Renal cortex interstitium (tissue), 15 donors: ENCODE measurements at places on chromosomes 2 and 18. TPM values are rescaled to one million over a fixed set of nuclear protein-coding genes. Genes with fewer than 3 reads are reported as not detected.
A peak's percentile ranks its signal among the peaks of the same experiment; 100 is the strongest.

ABCG5 gene
- 0.91 TPM for polyA plus RNA-seq

GRCh38 chr2:65367524-65367923, 64.9 kb downstream of the SPRED2 start:
- DNase-seq = no peak

DNA sequence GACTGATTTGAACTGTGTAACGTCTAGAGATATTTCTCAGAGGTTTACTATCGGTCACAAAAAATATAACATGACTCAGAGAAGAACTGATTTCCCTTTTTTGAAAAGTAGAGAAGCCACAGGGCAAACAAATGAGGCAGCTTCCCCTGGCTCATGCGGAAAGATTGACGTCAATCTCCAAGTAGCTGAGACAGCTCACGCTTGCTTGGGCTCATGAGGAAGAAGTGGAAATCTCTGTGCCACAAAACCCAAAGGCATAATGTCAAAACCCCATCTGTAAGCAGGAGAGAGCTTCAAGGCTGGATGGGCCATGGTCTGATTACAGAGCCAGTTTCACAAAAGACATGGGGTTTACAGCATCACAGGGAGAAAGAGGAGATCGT, 188.1 kb downstream of the ARL4C start:
- no peak for DNase-seq

ACKR3 gene
- polyA plus RNA-seq = 56.2 TPM

DNA sequence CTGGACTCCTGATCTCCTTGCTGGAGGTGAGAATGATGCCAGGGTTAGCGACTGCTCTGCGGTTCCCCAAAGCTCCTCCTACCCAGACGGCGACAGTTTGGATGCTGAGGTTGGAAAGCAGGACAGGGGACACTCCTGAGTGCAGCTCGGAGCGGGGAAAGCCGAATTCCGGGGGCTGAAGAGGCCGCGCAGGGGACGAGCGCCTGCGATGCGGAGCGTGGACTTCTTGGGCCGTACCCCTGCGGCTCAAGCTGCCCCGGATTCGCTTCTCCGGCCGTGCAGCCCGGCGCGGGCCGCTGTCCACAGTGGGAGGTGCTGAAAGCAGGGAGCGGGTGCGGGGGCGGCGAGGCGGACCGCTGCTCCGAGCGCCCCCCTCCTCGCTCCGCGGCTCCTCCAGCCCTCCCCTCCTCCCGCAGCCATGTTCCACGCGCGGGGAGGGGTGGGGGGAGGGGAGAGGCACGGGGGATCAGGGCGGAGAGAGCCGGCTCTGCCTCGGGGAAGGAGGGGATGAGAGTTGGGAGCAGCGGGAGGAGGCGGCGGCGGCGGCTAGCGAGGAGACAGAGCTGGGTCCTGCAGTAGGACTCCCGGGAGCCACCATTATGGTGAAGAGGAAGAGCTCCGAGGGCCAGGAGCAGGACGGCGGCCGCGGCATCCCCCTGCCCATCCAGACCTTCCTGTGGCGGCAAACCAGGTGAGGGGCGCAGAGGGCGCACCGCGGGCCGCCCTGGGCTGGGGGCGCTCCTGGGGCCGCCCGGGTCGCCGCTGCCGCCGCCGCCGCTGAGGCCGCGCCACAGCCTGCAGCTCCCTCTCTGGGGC, at the start of gene UNC80:
Gene UNC80 (plus strand): TSS at position 359 of the 816 bp plus-strand sequence. CDS start 241 bp downstream, at position 600.
- peak; percentile 66 for DNase-seq

GRCh38 chr2:120613742-120614571, 121.7 kb upstream of the GLI2 start:
- DNase-seq = no peak

DNA sequence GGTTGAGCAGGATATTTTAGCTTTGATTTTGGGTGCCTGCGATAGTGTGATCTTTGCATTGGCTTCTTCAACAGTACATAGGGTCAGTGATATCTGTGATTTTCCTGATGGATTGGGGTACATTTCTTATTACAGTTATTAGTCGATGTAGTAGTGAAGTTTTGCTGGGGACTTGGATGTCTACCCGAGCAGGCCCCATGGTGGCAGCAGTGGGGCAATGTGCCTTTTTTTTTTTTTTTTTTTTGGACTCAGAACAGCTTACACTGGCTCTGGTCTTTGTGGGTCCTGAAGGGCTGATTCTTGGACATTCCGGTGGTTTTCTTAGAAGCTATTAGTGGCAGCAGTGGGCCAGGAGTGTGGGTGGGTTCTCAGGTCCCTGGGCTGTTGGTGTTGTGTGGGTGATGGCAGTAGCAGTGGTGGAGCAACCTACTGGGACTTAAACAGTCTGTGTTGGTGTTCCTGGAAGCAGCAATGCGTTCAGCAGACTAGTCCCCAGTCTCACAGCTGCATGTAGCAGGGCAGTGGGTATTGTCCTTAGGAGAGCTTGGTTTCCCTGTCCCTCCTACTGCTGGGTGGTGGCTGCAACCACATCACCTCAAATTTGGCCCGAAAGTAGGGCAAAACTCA, 53.7 kb upstream of the SLC4A10 start:
- DNase-seq = no peak

GRCh38 chr2:2742726-2743125, 411.7 kb upstream of the MYT1L start:
- no peak for DNase-seq

DNA sequence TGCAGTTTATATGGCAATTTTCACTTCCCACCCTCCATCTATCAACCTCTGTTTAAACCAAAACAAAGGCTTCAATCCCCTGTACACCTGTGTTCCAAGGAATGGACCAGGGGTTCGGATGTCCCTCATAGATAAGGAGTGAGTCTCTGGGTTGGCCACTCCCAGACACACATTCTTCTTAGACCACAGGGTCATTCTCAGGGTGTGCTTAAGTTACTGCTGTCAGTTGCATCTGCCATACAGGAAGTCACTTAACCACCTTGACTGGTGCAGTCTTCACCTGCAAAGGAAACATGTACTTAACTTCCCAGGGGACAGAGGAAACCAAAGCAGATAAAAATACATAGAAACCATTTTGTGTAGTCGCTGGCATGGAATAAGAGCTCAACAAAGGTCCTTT, 151.0 kb upstream of the NDUFV2 start:
- no peak for DNase-seq

GRCh38 chr2:96157649-96158553, 12.7 kb upstream of the DUSP2 start:
- no peak for DNase-seq

CCDC102B gene
- polyA plus RNA-seq = 5.6 TPM

DNA sequence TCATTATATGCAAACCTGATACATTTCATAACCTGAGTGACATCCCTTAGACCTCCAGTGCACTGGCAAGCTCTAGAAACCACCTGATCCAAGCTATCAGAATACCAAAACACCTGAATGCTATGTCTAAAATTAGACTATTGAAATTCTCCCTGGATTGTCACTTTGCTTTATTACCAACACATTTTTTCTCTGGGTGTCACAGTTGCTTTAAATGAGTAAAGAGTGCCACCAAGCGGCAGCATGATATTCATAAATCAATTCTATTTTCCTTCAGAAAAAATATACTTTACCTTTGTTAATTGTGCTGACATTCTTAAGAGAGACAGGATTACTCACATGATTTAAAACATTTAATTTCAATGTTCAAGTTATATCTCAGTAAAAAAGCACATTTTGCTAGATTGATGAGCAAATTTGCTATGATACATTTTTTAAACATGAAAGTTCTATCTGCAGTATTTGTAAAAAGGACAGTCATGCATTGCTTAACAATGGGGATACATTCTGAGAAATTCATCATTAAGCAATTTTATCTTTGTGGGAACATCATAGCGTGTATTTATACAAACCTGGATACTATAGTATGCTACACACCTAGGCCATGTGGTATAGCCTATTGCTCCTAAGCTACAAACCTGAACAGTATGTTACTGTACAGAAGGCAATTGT, 338.4 kb upstream of the SLC39A10 start:
- DNase-seq = peak; percentile 24

SULT1C4 gene
- 48.5 TPM for polyA plus RNA-seq

GRCh38 chr2:226139759-226140158, 659.9 kb downstream of the IRS1 start:
- DNase-seq = no peak

ERFE gene
- 8.6 TPM for polyA plus RNA-seq

DNA sequence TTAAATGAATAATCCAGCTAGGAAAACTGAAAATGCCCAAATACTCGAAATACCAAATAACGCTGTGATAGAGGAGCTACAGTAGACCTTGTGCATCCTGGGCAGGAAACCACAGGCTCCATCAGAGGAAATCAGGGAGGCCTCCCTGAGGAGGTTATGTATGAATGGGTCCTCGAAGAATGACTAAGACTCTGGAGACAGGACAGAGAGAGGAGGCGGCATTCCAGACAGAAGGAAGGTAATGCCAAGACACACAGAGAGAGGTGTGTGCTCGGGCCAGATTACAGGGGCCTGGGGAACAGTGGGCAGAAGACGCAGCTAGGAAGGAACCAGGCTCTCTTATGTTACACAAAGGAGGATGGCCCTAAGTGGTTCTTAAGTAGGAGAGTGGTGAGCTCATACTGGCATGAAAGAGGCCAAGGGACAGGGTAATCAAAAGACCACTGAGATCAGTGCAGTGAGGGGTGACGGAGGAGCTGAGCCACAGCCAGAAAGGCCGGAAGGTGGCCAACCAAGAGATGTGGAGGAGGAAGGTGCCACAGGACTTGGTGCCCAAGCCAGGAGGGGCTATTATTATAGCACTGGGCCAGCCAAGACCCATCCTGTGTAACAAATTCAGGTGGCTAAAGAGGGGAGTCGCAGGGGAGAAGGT, 9.9 kb downstream of the ST3GAL5 start:
- DNase-seq = no peak

- DNase-seq = no peak
These were observed 115.2 kb upstream of the FOSL2 start for GRCh38 chr2:28277466-28277865.

RAX gene
- not detected for polyA plus RNA-seq

EVX2 gene
- not detected for polyA plus RNA-seq

THSD7B gene
- 2.5 TPM for polyA plus RNA-seq

REG1A gene
- polyA plus RNA-seq = not detected

DNA sequence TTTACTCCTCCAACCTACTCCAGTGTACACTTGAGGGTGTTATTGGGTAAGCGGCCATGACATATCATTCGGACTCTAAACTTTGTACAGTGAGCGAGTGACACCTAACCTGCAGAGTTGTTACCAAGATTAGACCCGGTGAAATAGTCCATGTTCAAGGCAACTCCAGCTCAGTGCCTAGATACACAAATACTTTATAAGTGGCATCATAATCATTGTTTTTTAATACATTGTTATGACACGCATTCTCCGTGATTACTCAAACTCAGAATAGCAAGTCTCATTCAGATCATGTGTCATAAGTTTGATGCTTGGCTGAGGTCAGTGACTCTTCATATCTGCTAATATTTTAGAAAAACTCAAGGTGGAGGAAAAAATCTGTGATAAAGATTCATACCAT, 597.8 kb downstream of the DCC start:
- no peak for DNase-seq

- no peak for DNase-seq
These were observed 92.7 kb upstream of the KLF7 start for GRCh38 chr2:207258263-207258991.

- no peak for DNase-seq
These were observed 2.9 kb downstream of the PROKR1 start for GRCh38 chr2:68646303-68646702.

CXCR1 gene
- not detected for polyA plus RNA-seq

DNA sequence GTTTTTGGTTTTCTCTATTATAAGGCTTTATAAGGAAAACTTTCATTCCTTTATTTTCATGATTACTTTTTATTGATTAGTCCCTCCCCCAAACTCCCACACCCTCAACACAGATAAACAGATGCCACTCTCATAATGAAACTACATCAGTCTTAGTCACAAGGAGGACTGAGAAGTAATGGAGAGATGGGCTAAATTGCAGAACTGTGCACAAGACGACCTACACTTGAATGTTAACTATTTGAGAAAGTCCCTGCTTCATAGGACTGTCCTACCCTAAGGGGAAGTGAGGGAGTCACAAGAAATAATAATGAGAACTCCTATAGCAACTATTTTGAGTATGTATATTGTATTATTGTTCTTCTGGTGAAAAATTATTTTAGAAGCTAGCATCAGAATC, 360.8 kb downstream of the RBM43 start:
- DNase-seq = no peak

LINC00305 gene
- polyA plus RNA-seq = 4.3 TPM

DNA sequence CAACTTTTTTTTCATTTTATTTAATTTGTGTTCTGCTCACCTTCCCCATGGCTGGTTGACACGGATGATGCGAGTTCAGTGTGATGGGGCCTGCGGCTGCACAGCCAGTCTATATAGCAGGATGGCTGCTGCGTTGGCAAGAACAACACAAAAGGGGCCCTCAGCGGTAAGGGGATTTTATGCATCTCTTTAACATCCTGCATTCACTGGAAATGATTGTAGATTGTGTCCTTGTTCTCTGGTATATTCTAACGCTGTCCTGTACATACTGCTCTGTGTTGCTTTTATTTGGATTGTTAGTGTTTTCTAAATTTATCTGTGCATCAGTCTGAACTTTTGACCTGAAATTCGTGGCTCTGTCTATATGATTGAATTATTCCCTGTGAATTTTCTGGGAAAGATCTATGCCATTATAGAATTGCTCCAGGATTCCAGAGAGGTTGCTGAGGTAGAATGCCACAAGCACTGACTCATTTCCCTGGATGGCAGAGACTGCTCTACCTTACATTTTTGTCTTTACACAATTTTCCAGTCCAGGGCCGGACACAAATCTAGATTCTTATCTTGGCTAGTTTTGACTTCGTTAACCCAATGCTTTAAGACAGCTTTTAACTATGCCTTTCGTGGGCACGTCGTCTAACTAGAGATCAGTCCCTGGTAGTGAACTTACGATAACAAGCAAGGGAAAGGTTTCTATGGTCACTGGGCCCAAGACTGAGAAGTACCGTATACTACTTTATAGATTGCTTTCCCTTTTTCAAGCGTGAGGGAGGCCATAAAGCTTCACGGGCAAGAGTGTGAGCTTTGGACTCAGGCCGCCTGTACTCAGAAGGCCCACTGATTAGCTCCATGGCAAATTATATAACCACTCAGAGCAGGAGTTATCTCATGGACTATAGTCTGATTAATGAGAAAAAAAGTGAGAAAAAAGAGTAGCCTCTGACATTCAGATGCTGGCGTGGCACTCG, at the start of gene CRYGC:
Gene CRYGC (minus strand): TSS at position 85 of the 968 bp plus-strand sequence. CDS start 36 bp downstream, at position 49.
- no peak for DNase-seq

GRCh38 chr2:165794536-165794928, 485 bp upstream of the GALNT3 start:
- DNase-seq = no peak

ALPI gene
- polyA plus RNA-seq = not detected

- DNase-seq = no peak
These were observed 825.4 kb downstream of the DCDC2C start for GRCh38 chr2:4528773-4529172.
